Naive B cell (primary cell): ENCODE measurements at places on chromosomes 12 and 14.

DNA sequence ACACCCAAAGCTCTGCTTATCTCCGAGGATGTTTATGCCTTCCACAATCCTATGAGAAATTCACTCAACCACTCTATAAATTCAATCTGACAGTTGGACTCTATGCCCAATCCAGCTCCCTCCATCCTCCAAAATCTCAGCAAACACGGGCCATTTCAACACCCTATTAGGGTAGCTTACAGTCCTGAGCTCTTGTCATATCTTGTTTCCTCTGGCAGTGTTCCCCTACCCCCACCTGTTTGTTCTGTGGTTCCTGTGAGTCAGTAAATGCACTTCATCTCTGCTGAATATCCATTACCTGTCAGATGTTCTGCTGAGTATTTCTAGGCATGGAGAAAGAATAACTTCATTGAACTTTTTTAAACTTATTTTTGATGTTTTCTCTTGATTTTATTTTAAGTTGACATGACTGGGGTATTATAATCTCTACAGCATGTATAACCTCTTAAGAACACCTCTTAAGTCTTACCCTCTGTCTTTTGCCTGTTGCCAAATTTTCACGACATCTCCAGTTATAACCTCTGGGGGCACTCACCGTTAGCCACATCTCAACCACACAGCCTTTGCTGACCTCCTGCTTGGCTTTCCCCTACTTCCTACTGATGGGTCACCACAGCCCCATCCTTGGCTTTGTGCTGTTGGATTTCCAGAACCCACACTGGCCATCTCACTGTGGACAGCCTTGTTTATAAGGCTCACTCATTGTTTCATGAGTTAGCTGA lies 317.0 kb upstream of the TMPO start:
- no peak for DNase-seq

DNA sequence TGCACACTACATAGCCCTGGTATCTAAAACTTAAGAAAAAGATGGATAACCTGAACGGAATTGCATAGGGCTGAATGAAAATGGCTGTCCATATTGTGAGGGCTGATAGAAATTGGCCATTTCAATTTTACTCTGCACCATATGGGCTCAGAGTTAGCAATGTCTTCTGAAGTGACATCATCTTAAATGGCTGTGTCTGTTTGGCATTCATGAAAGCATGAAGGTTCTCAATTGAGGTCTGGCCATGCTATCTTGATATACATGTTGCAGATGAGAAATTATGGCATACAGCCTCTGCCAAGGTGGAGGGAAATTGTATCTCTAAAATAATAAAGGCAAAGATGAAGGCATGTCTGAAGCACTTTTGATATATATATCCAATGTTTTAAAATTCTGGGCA lies 226.0 kb upstream of the PDE3A start:
- DNase-seq = no peak

GRCh38 chr12:120831648-120832267 lies 72.4 kb downstream of the SPPL3 start:
- no peak for DNase-seq

DNA sequence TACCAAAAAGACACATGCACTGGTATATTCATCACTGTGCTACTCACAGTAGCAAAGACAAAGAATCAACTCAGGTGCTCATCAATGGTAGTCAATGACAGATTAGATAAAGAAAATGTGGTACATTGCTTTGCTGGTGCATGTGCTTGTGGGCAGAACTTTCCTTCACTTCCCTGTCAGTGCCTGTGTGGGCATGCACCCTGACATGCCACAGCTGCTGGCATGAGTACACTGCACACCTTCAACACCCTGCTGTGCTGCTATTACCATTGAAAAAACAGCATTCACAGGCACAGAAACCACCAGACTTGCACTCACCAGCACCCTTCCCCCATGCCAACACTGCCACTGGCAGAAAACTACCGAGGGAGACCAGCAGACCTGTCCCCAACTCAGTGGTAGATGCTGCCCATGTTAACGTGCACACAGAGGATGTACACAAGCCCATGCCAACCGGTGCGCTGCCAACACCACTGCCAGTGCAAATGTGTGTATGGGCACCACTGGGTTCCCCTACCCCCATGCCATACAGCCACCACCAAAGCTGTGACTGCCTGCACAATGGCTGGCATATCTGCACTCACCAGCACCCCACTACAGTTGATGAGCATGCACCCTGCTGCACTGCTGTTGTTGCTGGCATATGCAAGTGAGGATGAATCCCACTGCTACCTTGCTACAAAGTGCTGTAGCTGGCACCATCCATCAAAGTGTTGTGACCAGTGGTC lies 57.4 kb downstream of the APOBEC1 start:
- no peak for DNase-seq

DNA sequence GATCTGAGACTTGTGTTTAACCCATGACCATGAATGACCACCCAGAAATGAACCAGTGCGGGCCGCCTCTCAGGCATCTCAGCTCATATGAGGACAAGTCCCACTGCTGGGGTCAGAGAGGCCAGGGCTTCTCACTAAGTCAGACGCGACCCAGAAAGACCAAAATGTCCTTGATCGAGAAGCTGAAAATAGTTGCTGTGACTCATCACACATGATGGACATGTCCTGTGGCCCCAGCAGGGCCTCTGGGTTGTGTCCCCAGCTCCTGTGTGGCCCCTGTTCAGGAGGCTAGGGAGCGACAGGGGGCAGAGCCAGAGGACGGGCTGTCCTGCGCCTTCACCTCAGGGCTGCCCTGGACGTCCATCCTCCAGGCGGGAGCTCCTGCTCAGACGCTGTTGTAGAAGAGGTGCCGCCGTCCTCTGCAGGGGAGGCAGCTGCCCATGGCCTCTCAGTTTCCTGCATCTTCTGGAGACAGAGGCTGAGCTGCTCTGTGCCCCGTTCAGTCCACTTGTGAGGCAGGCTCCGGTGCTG lies 29.0 kb upstream of the FAM181A start:
- no peak for DNase-seq

DNA sequence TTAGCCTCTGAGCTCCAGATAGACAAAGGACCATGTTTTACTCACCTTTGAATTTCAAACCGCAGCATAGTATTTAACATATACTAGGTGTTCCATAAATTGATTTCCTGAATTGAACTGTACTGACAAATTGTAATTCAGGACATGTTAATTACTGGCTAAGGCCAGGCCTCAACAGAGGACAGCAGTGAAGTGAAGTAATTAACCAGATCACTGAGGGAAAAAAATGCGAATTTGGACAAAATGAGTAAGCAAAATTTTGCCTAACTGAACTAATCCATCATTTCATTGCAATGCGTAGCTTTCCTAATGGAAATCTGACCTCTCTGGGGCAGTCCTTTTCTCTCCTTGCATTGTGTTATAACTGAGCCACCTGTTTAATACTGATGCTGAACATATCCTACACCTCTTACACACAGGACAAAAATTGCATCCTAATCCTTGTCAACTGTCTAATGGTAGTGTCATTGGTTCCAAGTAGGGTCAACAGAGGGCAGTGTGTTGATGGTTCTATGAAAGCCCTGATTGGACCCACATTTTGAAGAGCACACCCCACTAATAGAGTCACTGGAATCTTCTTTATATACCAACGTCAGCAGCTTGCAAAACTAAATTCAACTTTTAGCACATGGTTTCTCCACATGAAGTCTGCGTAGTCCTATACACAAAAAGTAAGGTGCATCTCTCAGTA lies 148.4 kb downstream of the SLC25A21 start:
- DNase-seq = no peak

DNA sequence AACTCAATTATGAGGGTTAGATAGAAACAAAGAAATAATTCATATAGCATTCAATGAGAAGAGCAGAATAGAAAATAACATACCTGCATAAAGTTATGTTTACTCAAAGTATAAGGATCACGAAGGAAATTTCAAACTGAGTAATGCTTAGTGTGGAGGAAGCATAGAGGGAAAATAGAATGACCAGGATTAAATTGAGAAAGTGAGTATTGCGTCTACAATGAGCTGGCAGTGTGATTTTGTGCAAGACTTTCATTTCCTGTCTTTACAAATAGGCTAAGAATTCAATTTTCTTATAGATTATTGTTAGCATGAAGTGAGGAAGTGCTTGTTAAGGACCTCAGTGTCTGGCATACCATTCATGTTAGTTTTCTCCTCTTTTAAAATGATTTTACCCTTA lies 12.0 kb downstream of the ADGRD1 start:
- DNase-seq = no peak

GRCh38 chr14:32883188-32883587 lies 55.5 kb upstream of the NPAS3 start:
- no peak for DNase-seq

DNA sequence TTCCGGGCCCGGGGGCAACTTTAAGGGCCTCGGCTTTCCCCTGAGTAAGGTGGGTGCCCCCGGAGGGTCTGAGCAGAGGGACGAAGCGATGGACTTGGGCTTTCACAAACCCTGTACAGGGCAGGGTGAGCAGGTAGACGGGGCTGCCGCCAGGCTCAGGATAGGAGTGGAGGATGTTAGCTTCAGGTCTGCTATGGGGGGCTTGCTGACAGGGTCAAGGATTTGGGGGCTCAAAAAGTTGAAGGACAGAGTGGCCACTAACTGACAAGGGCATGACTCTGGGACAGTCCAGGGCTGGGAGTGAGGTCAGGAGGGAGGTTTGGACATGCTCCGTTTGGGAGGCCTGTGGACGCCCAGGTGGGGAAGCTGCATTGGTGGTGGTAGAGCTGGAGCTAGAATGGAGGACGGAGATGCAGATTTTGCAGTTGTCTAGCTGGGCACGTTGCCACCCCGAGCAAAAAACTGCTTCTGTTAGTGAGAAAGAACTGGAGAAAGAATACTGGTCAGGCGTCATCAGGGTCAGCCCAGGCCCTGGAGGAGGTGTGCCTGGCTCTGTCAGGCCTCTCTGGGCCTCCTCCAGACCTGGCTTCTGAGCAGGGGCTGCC lies 113.3 kb downstream of the ADGRD1 start:
- no peak for DNase-seq

DNA sequence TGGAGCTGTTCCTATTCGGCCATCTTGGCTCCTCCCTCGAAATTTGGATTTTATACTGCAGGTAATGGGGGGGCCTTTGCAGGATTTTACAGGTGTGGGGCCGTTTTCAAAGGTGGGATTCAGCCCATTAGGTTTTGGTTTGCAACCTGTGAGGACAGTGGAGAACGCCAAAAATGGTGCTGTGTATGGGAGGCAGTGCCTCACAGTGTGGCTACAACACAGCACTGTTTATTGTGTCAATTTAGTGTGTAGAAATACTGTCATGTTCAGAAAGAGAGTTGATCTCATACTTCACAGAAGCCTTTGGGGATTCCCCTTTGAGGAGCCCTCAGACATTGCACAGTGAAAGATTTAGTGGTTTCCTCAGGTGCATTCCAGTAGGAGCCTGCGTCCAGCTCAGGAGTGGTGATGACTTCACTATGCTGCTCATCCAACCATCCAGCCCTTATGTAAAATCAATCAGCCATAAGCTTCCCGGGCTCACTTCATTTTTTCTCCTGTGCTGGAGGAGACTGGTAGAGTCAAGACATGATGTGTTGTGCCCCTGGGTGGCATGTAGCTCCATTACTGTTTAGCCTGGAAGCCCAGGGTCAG lies 92.7 kb upstream of the PRMT8 start:
- no peak for DNase-seq

DNA sequence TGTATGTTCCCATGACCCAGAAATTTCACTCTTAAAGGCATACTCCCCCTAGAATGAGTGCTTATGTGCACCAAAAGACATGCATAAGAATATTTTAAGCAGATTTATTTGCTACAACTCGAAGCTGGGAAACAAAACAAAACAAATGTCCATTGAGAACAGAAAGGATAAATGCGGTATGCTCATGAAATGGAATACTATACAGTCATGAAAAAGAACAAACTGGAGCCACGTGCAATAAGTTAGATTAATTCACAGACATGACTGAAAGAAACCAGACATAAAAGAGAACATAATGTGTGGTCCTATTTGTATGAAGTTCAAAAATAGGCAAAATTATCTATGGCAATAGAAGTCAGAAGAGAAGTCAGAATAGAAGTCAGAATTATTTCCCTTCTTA lies 69.9 kb downstream of the TBX3 start:
- no peak for DNase-seq

DNA sequence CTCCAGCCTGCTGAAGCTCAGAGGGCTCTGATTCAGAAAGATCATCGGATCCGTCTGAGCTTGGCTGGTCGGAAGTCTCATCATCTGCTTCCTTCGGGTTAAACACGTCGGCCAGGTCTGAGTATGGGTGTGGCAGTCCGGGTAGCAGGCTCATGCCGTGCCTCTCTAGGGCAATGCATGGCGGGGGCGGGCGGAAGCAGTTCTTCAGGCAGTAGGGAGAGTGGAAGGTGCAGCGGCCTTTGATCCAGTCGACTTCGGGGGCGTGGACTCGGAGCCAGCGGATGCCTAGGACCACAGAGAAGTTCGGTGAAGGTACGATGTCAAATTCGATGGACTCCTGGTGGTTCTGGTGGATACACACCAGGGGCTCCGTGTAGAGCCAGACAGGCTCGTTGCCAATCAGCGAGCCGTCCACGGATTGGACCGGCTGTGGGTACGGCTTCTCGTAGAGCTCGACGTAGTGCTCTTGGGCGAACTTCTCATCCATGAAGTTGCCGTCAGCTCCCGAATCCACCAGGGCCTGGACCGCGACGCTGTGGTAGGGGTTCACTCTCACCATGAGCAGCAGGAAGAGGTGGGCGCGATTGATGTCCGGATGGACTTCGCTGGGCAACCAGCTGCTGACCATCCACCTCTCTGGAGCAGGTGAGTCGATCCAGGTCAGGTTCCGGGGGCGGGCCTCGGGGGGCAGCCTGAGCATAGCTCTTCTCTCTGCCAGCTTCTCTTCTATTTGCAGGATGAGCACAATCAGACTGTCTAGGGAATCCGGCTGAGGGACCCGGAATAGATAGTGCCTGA lies 20.3 kb downstream of the RTL1 start:
- no peak for DNase-seq

DNA sequence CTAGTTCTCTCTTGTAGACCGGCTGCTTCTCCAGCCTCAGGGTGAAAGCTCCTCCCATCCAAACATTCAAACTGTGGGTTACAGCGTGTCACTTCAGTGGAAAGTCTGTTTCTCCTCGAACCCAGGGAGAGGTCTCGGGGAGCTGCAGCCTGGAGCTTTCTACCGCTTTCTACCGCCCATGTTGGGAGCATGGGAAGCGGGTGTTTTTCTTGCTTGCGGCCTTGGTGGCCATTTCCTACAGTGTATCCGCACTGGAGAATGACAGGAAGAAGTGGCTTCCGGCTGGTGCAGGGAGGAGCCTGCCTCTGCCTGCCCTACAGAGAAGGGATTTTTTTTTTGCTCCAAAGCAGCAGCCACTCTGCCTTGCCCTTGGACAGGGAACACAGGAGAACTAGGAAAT lies 21.2 kb downstream of the ZFP36L1 start:
- no peak for DNase-seq

DNA sequence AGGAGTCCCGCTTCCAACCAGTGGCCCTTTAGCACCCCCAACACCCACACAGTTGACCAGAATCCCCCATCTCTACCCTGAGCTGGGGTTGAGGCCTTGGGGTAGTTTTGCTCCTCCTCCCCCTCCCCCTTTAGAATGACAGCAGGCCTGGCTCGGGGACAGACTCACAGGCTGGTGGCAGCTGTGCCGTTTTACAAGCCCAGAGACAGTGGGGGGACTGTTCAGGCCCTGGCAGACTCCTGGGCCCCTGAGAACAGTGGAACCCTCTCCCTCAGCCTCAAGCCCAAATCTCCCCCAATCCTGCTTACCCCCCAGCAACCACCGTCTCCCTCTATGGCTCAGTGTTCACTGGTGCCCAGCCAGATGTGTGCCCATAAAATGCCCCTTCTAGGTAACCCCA lies 10.1 kb downstream of the TMEM119 start:
- no peak for DNase-seq

- no peak for DNase-seq
Measured at GRCh38 chr12:46470036-46470627, 97.6 kb upstream of the SLC38A2 start.
